ENCODE measurements at places on chromosomes 16 and 17.

- DNase-seq: peak; percentile 59
Measured at GRCh38 chr16:53098526-53099317, 43.9 kb downstream of the CHD9 start.

GRCh38 chr16:50697881-50698767, 4.7 kb downstream of the NOD2 start:
- peak; percentile 57 for DNase-seq

DNA sequence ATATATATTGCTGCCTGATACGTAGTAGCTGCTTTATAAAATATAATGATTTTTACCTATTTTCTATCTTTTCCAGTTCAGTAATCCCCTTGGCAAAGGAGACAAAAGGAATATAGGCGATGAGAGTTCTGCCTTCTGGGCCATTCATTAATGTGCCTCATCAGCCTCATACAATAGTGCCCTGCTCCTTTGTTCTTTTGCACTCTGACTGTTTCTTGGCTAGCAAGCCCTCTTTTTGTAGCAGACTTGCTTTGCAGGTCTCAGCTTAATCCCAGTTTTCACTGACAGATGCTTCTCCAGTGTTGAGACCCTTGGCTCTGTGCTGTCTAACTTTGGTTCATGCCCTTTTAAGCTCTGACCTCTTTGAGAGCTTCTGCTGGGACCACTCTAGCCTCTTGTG, 10.4 kb downstream of the HSD17B2 start:
- DNase-seq: no peak

DNA sequence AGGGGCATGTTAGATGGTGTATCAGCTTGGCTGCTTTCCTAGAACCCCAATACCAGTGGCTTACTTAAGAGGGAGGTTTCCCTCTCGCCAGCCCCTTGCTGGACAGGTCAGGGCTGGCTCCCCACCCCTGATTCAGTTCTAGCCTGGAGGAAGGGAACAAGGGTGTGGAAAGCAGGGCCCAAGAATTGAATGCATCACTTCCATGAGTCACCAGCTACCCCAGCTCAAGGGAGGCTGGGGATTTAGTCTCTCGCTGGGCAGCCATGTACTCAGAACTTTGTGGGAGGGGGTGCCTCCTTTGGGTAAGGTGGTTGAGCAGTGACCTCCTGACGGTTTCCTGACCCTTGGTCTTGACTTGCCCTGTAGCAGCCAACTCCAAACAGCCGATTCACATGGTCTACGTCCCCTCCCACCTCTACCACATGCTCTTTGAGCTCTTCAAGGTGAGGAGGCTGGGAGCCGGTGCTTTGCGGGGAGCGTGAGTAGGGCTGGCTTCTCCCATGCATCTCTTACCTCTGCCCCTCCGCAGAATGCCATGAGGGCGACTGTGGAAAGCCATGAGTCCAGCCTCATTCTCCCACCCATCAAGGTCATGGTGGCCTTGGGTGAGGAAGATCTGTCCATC, 12.8 kb downstream of the PDK2 start:
- DNase-seq: no peak

DNA sequence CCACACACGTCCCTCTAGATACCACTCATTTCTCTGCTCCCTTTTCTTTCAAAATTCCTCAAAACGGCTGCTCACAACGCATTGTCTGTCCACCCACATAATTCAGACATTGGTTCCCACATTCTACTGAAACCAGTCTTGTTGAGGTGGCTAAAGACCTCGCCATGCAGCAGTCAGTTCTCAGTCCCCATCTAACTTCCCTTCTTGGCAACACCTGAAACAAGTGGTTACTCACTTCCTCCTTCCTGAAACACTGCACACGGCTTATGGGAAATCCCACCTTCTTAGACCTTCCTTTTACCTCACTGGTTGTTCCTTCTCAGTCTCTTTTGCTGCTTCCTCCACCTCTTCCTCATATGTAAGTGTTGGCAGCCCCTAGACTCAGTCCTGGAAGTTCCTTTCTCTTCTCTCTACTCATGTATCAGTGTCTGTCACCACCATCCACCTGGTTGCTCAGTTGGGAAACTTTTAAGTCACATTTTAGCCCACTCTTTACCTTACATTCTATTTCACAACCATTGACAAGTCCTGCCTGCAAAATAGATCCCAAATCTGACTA, 277.1 kb downstream of the CEP112 start:
- DNase-seq: no peak

- DNase-seq: no peak
Measured at GRCh38 chr16:81467815-81468214, 23.2 kb downstream of the CMIP start.

- no peak for DNase-seq
Measured at GRCh38 chr16:48197294-48197693, 41.5 kb upstream of the ABCC12 start.

DNA sequence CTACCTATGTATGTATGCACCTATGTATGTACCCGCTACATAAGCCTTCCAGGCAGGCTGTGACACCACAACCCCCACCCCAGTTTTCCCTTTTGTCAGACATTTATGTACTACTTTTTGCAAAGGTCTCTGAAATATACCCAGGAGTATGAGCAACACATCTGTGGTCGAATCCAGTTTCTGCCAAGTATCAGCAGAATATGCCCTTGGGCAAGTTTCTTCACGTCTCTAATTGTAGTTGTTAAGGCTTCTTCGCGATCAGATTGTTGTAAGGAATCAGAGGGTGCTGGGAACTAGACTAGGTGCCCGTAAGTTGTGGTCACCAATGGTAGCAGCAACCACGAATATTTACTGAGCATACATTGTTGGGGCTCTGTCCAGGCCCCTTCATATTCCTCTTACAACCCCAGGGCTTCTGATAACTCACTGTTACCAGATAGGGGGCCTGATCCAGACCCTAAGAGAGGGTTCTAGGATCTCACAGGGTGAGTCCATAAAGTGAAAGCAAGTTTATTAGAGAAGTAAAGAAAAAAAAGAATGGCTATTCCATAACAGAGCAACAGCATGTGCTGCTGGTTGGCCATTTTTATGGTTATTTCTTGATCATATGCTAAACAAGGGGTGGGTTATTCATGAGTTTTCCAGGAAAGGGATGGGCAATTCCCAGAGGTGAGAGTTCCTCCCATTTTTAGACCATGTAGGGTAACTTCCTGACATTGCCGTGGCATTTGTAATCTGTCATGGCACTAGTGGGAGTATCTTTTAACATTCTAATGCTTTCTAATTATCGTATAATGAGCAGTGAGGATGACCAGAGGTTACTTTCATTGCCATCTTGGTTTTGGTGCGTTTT, 16.6 kb downstream of the NUDT7 start:
- DNase-seq: no peak

DNA sequence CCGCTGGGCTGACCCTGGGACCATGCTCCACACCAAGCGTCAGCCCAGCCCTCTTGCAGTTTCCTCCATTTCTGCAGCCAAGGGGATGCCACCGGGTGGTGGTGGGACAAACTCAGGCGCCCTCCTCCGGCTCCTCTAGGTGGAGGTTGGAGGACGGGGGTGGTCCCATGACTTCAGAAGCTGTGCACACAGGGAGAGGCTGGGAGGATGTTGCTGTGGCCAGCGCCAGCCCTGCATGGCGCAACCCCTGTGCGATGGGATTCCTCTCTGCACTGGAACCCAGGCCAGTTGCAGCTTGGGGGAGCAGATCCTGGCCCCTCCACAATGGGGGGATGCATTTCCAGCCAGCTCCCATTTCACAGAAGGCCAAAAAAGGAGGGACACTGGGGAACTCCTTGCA, 246.5 kb downstream of the C16orf95 start:
- DNase-seq: no peak

DNA sequence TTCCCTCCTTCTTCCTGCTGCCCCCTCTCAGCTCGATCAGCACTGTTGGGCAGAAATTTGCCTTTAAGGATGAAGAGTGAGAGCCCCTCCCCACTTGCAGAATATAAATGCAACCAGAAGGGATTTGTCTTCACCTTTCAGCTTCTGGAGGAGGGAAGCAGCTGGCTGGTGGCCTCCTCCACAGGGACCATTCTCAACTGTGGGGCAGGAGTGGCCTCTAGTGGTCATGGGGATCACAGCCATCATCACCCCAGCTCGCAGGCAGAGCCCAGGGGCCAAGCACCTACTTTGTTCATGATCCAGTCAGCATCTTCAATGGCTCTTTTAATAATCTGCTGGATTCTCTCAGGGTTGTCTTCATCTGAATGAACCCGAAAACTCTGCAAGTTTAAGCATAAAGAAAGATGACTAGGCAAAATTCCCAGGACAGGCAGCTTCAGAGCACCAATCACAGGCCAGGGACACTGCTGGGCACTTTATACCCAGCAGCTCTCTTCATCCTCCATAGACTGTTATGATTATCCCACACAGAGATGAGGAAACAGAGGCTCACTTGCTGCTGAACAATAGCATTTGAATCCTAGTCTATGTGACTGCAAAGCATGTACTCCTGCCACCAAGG, 13.1 kb downstream of the LYRM9 start:
- peak; percentile 46 for DNase-seq

DNA sequence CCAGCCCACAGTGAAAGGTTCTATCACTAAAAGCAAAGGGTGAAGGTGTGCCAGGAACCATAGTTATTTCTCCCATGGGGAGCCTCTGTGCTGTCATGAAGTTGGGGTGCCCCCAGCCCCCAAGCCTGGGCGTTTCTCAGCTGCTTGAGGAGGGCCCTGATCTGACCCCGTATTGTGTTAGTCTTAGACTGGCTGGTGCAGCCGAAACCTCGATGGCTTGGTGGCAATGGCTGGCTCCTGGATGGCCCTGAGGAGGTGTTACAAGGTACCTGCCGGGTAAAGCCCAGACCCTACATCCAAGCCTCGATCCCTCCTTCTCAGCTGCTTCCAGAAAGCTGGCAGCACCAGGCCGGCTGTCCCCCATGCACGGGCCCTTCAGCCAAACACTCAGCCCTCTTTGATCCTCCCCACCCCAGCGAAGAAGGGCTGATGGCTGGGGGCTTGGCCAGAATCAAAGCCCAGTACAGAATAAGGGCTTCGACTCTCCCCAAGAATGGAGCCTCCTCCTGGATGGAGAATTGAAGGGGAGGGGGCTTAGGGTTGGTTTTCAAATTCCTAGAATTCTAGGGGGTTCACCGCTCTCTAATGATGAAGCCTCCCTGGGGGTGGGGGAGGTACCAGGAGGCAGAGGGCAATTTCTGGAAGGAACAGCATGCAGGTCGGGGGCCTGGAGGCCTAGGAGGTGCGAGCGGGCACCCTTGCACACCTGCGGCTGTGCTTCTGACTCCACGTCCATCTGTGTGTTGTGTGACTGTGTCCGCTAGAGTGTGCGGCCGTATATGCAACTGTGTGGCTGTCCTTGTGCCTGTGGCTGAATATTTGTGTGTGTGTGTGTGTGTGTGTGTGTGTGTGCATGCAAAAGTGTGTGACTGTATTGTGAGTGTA, 23.7 kb downstream of the WFDC1 start:
- DNase-seq: no peak

DNA sequence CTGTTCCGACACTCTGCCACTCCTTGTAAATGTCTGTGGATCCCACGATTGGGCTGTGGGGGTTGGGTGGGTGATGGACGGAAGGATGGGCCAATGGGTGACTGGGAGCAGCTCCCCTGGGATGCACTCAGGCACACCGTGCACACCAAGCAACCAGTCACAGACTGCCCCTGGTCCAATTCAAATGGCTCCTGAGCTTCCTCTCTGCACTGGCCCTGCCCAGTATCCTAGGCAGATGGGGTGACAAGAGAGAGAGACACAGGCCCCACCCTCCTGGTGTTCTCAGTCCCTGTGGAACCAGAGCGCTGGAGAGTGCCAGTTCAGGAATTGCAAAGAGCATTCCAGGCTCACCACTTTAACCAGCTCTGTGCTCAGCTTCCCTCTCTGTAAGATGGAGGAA, 32.8 kb downstream of the BEAN1 start:
- no peak for DNase-seq

DNA sequence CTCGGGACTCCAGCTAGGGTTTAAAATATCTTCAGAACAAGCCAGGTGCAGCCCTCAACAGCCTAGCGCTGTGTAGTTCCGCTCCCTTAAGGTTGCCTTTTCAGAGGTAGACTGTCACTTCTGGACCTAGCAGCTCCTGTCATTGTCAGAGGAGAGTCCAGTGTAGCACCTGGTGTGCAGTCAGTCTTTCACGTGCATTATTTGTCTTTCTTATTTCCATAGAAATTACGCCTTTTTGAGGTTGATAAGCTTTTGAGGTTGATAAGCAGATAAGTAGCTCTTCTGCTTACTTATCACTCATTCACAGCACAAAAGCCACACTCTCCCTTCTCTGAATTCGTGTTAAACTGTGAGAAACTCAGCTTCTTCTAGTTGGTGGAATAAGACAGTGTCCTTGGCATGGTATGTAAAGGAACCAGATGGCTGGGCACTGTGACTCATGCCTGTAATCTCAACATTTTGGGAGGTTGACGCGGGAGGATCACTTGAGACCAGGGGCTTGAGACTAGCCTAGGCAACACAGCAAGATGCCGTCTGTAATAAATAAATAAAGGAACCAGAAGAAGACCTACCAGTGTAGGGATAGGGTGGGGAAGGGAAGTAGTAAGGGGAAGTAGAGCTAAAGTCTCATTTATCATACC, 10.2 kb downstream of the EEF2K start:
- no peak for DNase-seq

- no peak for DNase-seq
Measured at GRCh38 chr17:75514919-75515495, 330 bp downstream of the CASKIN2 start.

GRCh38 chr16:27301236-27301861, 12.4 kb upstream of the IL4R start:
- no peak for DNase-seq

- DNase-seq: no peak
Measured at GRCh38 chr17:81011951-81012350, 20.3 kb downstream of the CHMP6 start.

- DNase-seq: no peak
Measured at GRCh38 chr16:30076276-30076791, 540 bp downstream of the PPP4C start.

GRCh38 chr17:66576473-66576872, 258.4 kb upstream of the CACNG5 start:
- no peak for DNase-seq

GRCh38 chr16:87316450-87316922, 706 bp downstream of the C16orf95 start:
- no peak for DNase-seq

DNA sequence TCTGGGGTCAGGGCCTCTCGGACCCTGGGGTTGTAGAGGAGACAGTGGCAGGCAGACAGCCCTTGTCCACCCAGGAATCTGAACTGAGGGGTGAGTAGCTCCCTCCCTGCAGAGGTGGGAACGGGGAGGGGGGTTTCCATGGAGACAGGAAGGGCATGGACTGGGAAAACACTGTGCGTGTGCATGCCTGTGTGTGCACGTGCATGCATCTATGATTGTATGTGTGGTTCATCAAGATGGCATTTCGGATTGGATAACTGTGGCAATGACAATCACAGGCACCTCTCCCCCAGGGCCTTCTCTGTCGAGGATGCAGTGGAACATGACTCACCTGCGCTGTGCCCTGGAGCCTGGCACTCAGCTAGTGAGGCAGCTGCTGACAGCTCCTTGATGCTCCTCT, 6.1 kb upstream of the CD300C start:
- no peak for DNase-seq

DNA sequence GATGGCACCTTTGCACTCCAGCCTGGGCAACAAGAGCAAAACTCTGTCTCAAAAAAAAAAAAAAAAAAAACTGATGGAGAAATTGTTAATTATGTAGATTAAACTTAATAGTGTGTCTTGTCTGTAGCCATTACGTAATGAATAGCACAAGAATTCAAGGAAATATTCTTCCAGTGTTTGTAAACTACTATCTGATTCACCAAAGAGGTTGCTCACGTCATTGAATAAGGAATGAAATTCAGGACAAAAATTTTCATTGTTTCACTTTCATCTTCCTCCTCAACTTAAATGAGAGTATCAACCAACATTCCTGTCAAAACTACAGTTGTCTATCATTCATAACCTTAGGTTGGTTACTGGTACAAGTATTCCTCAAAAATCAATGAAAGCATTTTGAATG, 30.7 kb upstream of the MYO18A start:
- DNase-seq: no peak

- DNase-seq: no peak
Measured at GRCh38 chr16:54320697-54321340, 34.2 kb upstream of the IRX3 start.

Measured in CD4-positive, alpha-beta T cell treated with Interleukin-4 for 4 hours (primary cell).